Head of caudate nucleus (tissue), 42 donors: ENCODE measurements at places on chromosomes 5 and 9.

GRCh38 chr9:24118190-24118589 is 292.1 kb upstream of the ELAVL2 start:
- DNase-seq: no peak

GRCh38 chr9:92655366-92655765 is 14.6 kb downstream of the IPPK start:
- no peak for DNase-seq

DNA sequence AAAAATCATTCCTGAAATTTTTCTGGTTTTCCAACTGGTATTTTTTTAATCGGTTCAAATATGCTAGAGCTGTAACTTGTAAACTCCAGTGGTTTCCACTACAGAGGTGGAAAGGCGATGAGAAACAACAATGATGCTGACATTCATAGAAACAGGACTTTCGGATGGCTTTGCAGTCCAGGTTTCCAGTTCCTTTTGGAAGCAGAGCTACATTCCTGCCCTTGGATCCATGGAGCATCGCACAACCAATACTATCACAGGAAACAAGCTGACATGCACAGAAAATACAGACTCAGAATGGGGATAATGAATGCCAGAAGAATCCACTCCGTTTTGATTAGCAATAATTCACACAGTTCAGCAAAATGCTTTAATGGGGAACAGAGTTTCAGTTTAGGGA is 140.0 kb downstream of the EPB41L4A start:
- DNase-seq: no peak

DNA sequence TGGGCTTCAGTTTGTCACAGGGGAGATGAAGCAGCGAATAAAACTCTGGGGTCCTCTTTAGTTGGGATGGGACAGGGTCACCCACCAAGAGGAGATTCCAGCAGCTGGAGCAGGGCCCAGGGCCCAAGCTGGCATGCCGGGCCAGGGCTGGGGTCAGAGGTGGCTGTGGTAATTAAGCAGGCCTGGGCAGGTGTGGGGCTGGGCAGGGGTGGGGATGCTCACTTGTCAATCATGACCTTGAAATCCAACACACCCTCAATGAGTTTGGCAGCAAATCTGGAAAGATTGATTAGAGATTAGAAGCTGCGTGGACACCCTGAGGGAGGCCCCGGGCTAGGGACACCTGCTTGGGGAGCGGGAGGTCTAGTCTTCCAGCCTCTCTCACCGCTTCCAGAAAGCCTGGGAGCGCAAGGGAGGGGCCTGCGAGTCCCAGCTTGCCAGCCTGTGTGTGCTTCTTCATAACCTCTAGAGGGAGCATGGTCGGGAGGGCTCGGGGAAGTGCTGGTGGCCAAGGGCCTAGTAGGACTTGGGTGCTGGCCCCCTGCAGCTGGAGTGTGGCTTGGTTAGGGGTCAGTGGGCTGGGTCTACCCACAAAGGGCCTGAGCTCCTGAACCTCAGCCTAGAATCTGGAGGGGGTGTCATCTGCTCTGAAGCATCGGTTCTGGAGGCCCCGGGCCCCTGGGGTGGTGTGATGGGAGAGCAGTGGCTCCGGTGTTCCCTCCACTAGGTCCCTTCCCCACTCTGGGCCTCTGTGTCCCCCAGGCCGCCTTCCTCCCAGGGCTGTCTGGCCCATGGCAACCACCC is 7.6 kb downstream of the CRAT start:
- DNase-seq: no peak

DNA sequence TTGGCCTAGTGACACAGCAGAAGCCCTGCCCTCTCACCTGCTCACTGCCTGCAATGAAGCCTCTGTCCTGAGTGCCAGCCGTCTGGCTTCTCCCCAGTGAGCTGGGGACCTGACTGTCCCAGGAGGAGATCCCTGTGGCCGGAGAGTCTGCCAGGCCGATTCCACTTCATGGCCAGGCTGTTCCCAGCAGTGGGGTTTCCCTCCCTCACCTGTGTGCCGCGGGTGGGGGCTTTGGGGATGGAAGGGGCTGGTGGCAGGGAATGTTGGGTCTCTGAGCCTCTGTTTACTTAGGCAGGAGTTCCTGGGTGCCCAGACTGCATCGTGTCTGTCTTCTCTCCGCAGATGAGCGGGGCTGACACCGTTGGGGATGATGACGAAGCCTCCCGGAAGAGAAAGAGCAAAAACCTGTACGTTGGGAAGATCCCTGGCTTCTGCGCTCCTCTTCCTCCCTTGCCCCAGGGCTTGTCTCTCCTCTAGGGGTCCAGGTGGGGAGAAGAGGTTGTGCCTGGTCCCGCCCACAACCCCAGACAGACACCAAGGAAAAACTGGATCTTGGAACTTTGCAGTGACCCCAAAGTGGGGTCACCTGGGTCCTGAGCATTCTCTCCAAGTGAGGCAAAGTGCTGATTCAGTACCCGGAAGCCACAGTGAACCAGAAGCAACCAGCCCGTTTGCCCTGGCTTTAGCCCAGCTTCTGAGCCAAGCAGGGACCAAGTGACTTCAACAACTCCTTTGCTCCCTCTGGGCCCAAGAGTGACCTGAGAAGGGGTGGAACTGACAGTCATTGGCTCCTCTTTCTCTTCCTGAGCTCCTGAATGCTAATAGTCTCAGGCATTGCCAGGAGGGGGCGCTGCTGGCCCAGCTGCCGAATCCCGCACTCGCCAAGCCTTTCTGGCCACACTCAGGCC is 127.7 kb downstream of the RGS3 start:
- DNase-seq: peak; percentile 90

GRCh38 chr9:118957585-118957984 is 411.6 kb downstream of the BRINP1 start:
- no peak for DNase-seq

DNA sequence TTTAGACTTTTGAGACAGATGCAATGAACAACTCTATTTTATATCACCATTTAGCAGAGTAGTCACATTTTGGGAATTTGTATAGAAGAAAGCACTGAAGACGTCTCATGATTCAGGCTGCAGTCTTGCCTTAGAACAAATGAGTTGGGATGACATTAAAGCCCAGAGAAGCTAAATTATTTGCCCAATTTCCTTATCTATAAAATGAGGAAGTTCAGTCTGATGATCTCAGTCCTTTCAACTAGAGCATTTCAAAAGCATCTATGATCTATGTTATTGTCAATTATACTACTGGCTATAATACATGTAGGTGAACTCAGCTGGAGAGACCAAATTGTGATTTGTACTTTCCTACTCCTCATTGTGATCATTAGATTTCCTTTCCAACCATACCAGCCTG is 154.1 kb downstream of the OSTF1 start:
- DNase-seq: no peak

DNA sequence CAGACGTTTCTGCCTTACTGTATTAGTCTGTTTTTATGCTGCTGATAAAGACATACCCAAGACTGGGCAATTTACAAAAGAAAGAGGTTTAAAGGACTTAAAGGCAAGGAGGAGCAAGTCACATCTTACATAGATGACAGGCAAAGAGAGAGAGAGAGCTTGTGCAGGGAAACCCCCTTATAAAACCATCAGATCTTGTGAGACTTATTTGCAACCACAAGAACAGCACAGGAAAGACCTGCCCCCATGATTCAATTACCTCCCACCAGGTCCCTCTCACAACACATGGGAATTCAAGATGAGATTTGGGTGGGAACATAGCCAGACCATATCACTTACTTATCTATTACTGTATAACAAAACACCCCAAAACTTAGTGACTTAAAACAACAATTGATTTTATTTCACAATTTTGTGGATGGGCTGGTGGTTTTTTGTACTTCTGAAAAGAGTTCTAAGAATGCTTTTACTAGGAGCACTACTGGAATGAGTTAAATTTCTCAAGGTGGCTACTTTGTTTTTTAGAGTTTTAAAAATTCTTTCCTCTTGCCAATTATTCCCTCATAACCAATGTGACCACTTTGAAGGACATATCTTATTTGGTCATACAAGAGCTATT is 10.3 kb downstream of the RUSC2 start:
- DNase-seq: no peak

- DNase-seq: no peak
These were observed 411.8 kb downstream of the CDH10 start for GRCh38 chr5:24232929-24233498.

DNA sequence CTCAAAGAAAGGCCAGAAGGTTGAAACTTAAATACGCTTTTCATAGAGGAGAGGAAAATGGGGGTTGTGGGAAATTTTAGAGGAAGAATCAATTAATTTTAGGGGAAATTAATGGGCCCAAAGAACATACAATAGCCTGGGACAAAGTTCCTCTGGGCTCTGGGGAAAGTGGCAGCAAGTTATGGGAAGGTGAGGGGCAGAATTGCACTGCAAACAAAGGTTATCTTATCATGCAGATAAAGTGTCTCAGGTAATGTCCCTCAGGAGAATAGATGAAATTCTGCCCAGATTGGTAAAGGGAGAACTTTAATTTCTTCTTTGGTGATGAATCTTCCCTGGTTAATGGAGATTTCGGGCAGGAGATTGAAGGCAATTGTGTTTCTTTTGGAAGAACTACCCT is 326.1 kb upstream of the SLC24A2 start:
- no peak for DNase-seq

- no peak for DNase-seq
These were observed 75.1 kb upstream of the PCAT7 start for GRCh38 chr9:94479757-94480156.

DNA sequence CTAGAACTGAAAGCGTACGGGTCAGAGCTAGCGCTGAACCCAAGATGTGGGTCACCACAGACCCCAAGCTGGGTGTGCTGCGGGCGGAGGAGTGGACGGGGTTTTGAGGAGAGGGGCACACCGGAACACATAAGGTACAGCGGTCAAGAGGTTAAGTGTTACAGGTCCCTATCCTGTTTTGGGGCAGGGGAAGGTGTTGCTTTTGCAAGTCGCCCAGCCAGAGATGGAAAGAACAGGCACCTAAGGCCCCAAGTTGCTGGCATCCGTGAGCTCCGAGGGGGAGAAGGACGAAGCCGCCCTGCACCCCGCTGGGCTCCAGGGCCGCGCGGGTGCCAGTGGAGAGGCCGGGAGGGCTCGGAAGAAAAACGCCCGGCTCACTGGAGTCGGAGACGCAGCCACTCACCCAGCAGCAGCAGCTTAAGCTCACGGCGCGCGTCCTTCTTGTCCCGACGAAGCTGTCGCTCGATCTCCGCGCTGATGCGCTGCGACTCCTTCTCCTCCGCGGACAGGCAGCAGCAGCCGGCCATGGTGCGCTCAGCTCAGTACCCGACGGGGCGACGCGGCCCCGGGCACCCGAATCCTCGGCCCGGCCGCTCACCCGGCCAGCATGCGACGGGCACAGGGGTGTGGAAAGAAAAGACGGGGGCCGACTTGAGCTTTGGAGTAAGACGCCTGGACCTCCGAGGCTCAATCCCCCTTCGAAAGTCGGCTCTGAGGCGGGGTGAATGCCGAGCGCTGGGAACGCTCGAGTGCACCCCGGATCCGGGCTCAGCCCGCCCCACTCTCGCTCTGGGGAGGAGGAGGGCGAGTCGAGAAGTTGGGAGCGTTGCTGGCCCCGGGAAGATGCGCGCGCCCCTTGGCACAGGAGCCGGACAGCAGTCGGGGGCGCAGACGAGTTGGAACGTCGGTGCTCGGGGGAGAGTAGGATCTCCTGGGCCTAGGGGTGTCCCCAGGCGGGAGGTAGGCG is 572 bp downstream of the GNA14 start:
- no peak for DNase-seq

- no peak for DNase-seq
These were observed 67.5 kb downstream of the SETX start for GRCh38 chr9:132287256-132287760.

DNA sequence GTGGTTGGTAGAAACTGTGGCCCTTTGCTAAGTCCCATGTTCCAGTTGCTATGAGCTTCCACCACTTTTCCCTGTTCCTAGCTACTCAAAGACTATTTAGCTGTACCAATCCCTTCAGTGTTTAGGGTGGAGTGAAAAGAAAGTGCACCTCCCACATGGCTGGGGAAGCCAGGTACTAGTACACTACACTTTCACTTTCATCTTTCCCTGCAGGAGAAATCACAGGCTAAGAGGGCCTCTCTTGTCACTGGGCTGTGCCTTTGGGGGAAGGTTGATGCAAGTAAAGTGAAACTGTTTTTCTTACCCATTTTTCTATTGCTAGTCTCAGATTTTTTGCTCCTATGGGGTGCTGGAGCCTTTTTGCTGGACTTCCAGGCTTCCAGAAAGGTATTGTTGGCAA is 33.5 kb upstream of the CKS2 start:
- no peak for DNase-seq

GRCh38 chr5:68531970-68532369 is 316.4 kb downstream of the PIK3R1 start:
- no peak for DNase-seq

DNA sequence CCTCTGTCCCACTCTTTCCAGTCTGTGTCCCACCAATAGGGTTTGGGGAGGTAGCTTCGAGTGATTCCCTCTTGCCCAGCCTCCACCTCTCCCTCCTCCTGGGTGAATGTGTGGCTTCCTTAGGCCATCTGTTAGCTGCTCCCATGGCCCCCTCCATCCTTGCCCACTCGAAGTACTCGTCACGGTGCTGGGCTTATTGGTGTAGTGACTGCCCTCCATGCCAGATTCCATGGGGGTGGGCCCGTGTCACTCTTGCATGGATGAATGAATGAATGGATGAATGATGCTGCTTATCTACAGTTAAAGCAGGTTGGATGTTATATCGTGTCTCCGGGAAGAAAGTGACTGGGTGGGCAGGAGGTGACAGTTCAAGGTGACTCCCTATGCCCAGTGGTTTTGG is 19.1 kb downstream of the HMCN2 start:
- no peak for DNase-seq

DNA sequence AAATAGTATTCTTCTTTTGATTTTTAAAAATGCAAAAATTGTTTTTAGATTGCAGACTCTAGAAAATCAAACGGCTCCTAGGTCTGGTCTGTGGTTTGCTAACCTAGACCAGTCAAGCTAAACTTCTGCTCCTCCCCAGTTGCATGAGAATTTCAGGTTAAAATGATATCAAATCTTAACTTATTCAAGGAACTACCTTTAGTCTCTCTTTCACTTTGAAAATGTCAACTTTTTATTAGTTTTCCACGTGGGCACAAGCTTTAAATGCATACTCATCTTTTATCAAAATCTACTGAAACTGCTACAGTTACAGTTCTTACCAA is 8.8 kb downstream of the CAMK4 start:
- DNase-seq: no peak

DNA sequence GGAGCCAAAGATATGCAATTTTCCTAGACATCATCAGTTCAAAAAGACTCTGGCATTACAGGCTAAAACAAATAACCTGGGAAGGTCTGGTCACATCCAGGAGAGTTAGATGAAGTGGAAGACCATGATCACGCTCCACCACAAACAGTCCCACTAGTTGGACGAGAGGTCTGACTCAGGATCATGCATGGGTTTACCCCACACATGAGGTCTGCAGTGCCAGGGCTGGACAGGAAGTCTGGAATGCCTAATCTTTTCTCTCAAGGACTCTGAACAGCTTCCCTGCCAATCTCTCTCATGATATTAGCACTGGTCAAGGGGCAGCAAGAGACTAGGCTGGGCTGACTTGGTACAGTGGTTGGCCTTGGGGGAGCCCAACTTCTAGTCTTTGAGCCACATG is 7.1 kb downstream of the PRUNE2 start:
- no peak for DNase-seq

- no peak for DNase-seq
These were observed 75.9 kb downstream of the TRIO start for GRCh38 chr5:14218897-14219573.
